Lower leg skin (tissue), 4 donors: ENCODE measurements at places on chromosomes 16 and 17. TPM values are rescaled to one million over a fixed set of nuclear protein-coding genes. Genes with fewer than 3 reads are reported as not detected.

DNA sequence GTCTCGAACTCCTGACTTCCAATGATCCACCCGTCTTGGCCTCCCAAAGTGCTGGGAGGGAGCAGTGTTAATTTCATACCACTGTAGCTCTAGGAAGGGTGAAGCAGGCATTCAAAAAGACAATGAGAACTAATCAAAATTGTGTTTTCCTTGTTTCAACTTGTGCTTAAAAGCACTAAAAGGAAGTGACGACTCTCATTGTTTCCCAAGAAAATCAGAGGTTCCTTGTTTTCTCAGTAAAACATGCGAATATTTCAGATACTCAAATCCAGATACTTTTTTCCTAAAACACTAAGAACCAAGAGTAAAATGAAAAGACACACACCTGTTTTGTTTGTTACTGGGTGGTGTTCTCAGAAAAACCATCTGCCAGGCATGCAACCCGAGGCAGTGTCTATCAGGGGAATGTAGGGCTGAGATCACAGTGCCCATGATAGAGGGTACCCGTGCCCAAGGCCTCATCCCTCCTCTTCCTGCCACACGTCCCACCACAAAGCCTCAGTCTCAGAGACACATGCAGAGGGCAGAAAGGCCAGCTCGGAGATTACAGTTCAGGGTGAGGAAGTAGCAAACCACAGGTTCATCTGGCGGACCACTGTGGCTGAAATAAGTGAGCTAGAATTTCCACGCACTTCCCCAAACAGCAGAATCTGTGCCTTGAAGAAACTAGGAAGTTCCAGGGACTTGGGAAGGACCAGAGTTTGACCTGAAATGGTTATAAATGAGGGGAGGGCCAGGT is 33.7 kb downstream of the GINS3 start:
- DNase-seq, result no peak

DNA sequence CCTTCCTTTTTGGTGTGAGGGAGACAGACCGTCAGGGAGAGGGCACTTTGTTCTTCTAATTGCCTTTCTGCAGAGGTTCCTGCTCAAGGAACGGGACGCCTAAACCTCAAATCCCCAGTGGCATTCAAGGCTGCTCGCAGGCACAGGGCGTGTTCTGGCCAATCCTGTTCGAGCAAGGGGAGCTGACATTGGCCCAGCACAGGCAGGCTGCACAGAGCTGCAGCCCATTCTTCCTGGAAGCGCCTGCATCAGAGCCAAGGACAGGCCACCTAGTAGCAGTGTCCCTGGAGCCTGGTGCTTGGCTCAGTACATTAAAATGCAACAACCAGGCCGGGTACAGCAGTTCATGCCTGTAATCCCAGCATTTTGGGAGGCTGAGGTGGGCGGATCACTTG is 72.2 kb upstream of the CREBBP start:
- DNase-seq, result peak; percentile 94

GRCh38 chr17:55314784-55315491 is 50.2 kb downstream of the HLF start:
- no peak for DNase-seq

GRCh38 chr16:54933281-54934011 is 2.8 kb downstream of the IRX5 start:
- DNase-seq, result no peak

GRCh38 chr16:74748616-74749026 is 26.0 kb downstream of the FA2H start:
- no peak for DNase-seq

GRCh38 chr17:29151567-29151966 is 28.6 kb downstream of the MYO18A start:
- DNase-seq, result no peak

GRCh38 chr16:14405611-14406537 is 224.2 kb downstream of the PARN start:
- no peak for DNase-seq

- DNase-seq, result no peak
These were observed 1.3 kb upstream of the CD300C start for GRCh38 chr17:74547264-74547663.

DNA sequence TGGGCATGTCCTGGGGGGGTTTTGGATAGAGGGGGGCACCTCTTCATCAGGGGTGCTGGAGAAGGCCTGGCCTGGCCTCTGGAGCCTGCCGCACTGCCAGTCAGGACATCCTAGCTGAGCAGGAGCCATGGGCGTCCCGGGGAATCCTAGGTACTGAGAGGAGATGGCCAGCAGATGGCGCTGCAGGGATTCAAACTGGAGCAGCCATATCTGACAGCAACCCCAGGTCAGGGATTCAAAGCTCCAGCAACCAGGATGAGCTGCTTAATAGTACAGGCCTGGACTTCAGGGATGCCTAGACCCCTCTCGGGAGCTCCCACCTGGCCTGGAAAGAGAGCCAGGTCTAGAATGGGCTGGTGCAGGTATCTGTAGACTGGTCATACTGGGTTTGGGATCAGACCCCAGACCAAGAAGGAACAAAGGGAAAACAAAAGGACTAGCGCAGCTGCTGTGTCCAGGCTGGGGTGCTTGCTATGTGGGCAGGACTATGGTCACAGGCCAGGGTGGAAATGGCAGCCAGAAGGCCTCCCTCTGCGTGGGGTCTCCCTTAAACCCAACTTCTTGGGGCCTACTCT is 306.9 kb upstream of the RBFOX1 start:
- DNase-seq, result peak; percentile 33

DNA sequence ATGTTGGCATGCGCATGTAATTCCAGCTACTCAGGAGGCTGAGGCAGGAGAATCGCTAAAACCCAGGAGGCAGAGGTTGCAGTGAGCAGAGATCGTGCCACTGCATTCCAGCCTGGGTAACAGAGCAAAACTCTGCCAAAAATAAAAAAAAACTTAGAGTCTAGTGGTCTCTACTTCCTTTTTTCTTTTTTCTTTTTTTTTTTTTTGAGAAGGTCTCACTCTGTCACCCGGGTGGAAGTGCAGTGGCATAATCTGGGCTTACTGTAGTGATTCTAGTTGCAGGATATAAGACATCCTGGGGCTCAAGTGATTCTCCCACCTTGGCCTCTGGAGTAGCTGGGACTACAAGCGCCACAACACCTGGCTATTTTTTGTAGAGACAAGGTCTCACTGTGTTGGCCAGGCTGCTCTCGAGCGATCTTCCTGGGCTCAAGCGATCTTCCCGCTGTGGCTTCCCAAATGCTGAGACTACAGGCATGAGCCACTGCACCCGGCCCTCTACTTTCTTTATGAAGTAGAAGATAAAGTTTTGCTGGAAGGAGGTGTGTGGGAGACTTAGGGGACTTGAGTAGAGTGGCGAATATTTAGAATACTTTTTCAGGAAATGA is 47.9 kb upstream of the TAOK1 start:
- no peak for DNase-seq

GRCh38 chr16:53502331-53503269 is at the start of gene AKTIP:
TSS of gene AKTIP (minus strand) at chr16:53503209. CDS start at chr16:53500259, 2,950 bp downstream.
- DNase-seq, result peak; percentile 93

DNA sequence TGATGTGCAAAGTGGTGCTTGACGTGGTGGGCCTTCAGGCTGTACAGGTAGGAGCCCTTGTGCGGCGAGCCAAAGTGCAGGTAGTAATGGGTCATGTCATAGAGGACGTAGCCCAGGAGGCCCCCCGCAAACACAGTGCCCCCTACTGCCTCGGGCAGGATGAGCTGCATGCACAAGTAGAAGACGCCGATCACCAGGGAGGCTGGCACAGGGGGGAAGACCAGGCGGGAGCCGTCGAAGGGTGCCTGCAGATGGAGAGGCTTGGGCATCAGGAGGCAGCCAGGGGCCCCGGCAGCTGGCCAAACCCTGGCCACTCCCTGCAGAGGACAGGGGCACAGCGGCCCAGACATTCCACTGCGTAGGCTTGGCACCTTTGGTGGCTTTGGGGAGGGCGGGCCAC is 15.7 kb upstream of the MLKL start:
- DNase-seq, result no peak

DNA sequence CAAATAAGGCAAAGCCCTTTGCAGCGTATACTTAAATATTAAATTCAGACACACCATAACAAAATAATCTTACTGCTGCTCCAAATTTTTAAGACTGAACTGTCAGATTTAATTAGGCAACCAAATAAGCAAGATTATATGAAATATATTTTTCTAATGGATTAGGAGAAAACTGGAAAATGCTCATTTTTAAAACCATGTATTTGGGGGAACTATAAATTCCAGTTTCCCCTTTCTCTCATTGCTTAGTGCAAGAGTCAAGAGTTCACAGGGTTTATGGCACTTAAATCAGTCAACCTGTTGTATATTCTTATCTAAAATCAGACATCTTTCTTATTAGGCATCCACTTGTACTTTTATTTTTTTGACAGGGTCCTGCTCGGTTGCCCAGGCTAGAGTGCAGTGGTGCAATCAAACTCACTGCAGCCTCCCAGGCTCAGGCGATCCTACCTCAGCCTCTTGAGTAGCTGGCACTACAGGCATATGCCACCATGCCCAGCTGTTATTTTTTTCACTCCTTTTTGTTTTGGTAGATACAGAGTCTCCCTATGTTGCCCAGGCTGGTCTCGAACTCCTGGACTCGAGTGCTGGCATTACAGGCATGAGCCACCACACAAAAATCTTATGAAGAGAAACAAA is 2.1 kb upstream of the KANSL1 start:
- no peak for DNase-seq

DNA sequence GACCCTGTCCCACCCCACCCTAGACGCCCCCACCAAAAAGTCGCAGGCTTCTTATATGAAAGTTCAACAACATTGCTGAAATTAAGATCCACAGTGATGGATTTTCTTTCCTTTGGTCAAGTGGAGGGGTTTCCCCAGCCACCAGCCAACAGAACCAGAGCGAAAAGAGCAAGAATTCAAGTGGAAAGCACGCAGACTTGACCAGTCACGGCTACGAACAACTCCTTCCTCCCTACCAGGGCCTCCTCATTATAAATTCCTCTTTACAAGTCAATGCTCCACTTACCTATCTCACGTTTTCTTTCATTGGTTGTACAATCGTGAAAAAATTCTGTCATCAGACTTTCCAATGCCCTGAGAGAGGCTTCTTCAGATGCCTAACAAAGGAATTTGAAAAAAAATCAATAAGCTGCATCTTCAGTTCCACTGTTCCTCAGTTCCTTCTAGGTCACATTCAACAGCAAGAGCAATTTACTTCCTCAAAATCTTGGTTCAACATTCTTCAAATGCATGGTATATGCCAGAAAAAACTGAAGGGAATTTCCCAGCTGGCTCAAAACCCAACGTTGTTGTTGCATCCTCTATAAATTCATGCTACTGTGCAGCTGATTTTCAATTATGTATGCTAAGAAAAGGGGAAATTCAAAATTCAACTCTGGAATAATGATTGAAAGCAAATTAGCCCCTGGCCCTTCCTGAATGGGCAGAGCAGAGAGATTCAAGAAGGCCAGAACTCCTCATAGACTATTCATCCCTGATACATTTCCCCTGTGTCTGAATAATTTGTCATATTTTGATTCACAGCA is 30.9 kb downstream of the XPO6 start:
- no peak for DNase-seq

- DNase-seq, result no peak
These were observed 241.6 kb downstream of the CNTNAP4 start for GRCh38 chr16:76518781-76519180.

DNA sequence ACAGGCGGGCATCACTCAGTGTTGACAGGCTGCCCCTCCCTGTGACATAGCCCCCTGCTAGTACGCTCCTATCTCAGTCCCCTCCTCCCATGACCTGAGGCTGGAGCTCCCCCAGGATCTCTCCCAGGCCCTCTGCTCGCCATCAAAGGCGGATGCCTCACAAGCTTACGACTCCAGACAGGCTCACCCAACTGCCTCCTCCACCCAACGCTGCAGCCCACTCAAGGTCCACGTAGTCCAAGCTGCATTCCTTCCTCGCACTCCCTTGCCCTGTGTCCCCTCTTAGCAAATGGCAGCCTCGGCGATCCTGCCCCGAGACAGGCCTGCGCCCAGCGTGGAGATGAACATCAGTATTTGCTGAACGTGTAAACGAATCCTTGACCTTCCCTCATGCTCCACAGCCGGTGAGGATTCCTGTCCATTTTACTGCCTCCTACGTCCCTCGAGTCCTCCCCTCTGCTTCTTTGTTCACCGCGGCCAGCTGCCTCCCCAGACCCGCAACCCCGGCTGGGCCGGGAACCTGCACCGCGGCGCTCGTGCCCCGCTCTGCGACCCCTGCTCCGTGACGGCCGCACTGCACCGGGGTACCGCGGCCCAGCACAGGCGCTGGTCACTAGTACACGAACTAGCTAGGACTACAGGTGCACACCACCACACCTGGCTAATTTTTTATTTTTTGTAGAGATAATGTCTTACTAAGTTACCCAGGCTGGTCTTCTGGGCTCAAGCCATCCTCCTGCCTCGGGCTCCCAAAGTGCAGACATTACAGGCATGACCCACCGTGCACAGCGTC is 838 bp upstream of the TMEM97 start:
- no peak for DNase-seq

DNA sequence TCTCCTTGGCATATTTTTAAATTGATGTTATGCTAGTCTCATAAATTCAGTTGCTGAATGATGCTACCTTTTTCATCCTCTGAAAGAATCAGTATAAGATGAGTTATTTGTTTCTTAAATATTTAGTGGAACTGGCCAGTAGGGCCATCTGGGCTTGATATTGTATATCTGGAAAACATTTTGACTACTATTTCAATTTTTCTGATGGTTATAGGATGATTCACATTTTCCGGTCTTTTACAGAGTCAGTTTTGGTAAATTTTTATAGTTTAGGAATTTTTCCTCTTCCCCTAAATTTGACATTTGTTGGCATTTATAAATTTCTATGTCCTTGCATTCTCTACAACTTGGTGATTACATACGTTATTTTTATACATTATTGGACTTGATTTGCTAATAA is 296.3 kb upstream of the AXIN2 start:
- no peak for DNase-seq

- no peak for DNase-seq
These were observed 29.5 kb upstream of the SLC25A19 start for GRCh38 chr17:75318615-75319222.

DNA sequence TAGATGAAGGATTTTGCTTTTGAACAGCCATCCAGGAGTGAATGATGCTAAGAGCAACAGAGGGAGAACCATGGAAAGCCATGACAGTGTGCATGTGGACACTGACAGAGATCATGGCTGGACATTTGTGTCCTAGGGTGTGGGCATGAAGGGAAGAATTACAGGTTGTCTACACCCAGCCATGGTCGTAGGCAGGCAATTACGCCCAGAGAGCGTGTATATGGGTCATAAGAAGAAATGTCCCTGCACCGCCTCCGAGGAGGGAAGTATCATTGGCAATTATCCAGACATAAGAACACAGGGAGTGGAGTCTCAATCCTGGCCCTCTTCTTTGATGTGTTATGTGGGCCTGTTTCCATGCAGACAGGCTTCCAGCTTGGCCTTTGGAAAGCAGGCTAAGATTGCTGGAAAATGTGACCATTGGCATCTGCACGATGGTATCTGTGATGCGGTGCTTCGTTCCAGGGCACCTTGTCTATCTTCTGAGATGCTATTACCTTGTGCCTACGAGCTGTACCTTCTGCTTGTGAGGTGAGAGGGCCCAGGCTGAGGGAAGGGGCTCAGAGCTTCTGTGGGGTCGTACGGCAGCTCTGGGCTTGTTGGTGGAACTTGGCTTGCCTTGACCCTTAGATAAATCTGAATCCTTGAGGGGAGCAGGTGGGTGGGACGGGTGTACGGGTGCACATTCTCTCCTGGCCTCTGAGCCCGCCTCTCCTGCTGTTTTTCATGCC is 19.8 kb downstream of the RGS9 start:
- no peak for DNase-seq

CES3 gene
- total RNA-seq, result 1.3 TPM

ADORA2B gene
- 36.4 TPM for total RNA-seq

CFAP52 gene
- not detected for total RNA-seq

IKZF3 gene
- total RNA-seq, result 1.8 TPM

LRRC46 gene
- not detected for total RNA-seq

TPSB2 gene
- 25.2 TPM for total RNA-seq

OR2C1 gene
- 0.88 TPM for total RNA-seq
